ENCODE measurements at places on chromosomes 2 and 18. TPM values are rescaled to one million over a fixed set of nuclear protein-coding genes. Genes with fewer than 3 reads are reported as not detected.

GRCh38 chr18:30387401-30387800 is 655.1 kb downstream of the DSC3 start:
- DNase-seq: no peak

- DNase-seq: no peak
Measured at GRCh38 chr2:68157002-68157401, 686 bp upstream of the PNO1 start.

DNA sequence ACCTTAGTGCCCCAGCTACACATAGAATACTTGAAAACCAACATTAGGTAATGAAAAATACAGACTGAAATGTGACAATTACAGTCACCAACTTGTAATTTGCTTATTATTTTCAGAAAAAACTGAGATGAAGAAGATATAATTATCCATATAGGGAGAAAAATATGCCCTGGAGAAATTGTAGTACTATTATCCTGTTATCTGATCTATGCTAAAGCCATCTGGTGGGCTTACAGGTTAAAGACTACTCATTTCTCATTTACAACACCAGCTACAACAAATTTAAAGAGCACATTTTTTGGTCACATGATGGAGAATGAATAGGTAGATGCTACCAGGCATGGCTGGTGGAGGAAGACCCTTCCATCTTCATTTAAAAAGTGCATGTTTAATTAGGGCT is 79.6 kb upstream of the NYAP2 start:
- DNase-seq: no peak

DNA sequence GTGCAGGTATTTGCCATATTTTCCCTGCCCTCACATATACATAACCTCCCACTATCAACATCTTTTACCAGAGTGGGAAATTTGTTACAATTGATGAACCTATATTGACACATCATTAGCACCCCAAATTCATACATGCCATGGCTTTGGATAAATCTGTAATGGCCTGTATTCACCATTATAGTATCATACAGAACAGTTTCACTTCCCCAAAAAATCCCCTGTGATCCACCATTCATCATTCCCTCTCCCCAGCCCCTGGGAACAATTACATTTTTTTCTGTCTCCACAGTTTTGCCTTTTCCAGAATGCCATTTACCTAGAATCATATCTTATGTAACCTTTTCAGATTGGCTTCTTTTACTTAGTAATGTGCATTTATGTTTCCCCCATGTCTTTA is 494.5 kb downstream of the RNF144A start:
- no peak for DNase-seq

DNA sequence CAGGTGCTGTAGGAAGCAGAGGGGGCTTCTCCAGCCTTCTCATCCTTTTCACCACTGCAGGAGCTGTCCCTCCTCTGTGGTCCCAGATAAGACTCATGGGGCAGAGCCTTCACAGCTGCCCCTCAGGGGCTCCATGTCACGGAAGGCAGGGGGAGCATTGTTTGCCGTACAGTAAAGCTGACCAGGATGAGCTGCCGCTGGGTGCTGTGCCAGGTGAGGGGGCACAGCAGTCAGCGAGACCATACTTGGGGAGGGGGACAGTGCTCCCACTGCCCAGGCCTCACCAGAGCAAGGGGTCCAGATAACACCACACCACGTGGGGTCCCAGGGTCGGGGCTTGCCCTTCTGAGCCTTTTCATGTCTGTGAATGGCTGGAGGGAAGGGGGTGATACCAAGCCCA is 46.3 kb downstream of the PLEKHB2 start:
- DNase-seq: no peak

RAB6D gene
- total RNA-seq: not detected

CD28 gene
- total RNA-seq: 0.20 TPM

LAMA3 gene
- 2.8 TPM for total RNA-seq

SH2D6 gene
- total RNA-seq: not detected

LRP1B gene
- not detected for total RNA-seq
